Amygdala (tissue), 56 donors: ENCODE measurements at places on chromosomes 1 and 21.

- no peak for DNase-seq
Observed at GRCh38 chr1:63255153-63255552, 67.2 kb upstream of the FOXD3 start.

DNA sequence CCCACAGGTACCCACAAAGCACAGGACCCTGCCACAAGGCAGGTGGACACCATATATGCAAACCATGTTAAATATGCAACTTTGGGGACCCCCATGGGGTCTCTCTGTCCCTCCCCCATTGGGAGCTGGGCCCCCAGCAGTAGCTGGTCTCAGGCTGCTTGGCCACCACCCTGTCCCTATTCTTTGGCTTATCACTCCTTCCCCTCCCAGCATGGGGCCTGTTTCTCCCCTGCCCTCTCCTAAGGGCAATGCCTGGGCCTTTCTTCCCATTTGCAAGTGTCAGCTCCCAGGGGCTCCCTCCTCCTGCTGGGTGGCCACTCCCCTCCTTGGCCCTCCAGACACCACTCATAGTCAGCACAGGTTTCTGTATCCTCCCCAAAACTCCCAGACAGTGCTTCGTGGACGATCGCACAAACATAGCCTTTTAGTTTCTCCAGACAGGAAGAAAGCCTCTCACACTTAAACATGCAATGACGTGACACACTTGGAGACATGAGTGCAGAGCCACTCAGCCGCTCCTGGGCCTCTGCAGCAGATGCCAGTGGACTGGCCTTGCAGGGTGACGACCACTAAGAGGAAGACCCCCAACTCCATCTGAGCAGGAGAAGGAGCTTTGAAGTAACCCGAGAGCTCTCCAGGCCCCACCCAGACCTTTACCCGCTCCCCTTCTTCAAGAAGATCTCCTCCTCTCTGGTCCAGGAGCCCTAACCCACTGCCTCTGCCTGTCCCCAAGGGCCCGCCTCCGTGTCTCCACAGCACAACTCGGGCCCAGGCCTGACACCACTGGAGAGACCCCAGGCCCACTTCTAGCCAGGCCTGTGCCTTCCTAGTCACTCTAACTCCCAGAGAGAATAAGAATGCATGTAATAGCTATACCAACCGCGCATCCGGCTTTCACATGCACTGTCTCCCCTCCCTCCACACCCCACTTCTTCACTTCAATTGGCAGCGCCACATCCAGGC is 22.9 kb downstream of the CITED4 start:
- DNase-seq = no peak

- DNase-seq = no peak
Observed at GRCh38 chr1:201253411-201253810, 29.9 kb upstream of the PKP1 start.

DNA sequence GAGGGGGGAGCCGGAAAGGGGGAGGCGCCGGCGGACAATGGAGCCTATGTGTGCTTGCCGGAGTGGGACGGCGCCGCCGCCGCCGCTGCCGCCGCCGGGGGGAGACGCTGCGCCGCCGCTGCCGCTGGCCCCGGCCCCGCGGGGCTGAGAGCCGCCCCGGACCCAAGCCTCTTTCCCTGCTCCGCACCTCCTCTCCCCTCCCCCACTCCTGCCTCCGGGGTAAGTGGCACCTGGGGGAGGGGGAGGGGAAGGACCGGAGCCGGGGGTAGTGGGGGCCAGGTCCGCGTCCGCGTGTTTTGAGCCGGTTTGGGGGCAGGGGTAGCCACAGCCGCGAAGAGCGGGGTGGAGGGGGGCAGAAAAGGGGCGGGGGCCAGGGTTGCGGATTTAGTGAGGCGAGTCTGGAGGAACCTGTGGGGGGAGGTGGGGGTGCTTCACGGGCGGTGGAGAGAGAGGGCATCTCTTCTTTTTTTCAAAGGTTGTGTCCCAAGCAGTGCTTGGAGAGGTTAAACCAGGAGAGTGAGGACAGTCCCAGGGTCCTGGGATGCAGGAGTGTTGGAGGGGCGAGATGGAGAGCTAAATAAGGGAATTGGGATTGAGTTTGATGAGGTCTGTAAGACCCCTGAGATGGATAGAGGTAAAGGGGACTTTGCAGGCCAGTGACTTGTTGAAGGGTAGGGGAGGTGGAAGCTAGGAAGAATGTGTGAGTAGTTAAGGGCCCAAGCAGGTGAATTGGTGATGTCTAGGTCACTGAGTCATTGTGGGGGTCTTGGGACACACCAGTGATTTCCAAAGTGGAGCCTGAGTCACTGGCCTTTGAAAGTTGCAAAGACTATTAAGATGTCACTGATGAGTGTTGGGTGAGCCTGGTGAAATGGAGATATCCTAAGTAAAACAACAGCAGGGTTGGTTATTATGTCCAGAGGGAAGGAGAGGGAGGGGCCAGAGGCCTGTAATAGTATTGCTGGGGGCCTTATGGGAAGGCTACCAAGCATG is 59.1 kb downstream of the BCL9 start:
- DNase-seq = no peak

- no peak for DNase-seq
Observed at GRCh38 chr1:85116856-85117255, 68.6 kb upstream of the MCOLN3 start.

DNA sequence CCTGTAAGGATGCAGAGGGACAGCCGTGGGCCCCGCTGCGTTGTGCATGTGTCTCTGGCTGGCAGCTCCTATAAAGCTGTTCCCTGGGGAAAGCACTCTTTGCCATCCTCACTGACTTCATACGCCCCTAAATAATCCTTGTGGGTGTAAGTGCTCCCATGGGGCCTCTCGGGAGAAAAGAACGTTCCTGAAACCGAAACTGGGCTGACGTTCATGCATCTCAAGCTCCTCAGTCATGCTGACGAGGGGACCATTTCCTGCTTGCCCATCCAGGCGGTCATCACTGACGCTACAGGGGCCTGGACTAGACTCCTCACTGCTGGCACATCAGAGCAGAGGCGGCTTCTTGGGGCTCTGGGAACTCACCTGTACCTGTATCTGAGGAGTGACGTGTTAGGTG is 73.1 kb upstream of the USP24 start:
- DNase-seq = no peak

DNA sequence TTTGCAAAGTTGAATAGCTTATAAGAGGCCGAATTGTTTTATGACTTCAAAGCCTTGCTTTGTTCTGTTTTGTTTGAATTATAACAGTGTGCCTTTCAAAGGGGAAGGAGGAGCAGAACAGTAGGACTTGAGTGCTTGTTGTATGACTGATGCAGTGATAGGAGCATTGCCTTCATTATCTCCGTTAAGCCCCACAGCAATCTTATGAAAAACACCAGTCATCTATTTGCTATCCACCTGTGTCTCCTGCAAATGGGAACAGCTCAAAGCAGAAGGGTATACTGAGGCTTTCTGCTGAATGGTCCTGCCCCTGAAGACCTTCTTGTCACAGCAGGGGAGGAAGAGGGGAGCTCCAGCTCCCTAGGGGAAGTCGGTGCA is 127.5 kb downstream of the RNF220 start:
- no peak for DNase-seq

GRCh38 chr1:232705815-232706575 is 76.1 kb upstream of the SIPA1L2 start:
- no peak for DNase-seq

- DNase-seq = no peak
Observed at GRCh38 chr1:115501476-115501875, 140.3 kb upstream of the VANGL1 start.

- DNase-seq = no peak
Observed at GRCh38 chr21:36349315-36349714, 29.3 kb downstream of the MORC3 start.

GRCh38 chr1:151822404-151822803 is 9.2 kb downstream of the RORC start:
- no peak for DNase-seq

GRCh38 chr1:3060127-3060526 is 8.9 kb upstream of the PRDM16 start:
- no peak for DNase-seq

- DNase-seq = no peak
Observed at GRCh38 chr1:52296345-52296744, 69.7 kb downstream of the CC2D1B start.

GRCh38 chr1:223674119-223674890 is 8.8 kb upstream of the CAPN8 start:
- DNase-seq = no peak
